ENCODE measurements at places on chromosomes 16 and 17.
A peak's percentile ranks its signal among the peaks of the same experiment; 100 is the strongest.

GRCh38 chr17:49157784-49158183, 25.2 kb downstream of the B4GALNT2 start:
- no peak for DNase-seq

DNA sequence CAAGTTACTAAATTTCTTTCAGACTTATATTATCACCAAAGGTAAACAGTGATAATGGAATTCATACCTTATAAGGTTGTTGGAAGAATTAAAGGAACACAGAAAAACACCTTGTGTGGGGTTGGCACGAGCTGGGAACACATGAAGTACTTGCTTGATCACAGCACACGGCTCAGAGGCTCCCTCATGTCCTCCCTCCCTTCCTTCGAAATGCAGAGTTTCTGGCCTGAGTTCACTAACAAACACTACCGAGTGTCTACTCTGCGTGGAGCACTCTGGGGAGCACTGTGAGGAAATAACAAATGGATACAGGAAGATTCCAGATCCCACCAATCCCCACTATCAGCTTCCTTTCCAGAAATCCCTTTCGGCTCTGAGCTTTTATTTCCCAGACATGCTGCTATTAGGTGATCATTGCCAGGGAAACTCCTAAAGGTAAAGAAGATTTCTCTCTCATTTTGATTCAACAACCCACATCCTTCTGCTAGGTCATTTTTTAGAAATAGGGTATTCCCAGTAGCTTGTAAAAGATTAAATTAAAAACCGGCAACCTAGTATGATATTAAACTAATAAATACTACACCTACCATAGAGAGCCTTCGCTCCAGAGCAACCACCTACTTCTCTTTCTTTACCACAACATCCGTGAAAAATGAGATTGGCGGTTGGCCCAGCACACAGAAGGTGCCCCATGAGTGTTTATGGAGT, 6.1 kb upstream of the HNF1B start:
- DNase-seq: no peak

DNA sequence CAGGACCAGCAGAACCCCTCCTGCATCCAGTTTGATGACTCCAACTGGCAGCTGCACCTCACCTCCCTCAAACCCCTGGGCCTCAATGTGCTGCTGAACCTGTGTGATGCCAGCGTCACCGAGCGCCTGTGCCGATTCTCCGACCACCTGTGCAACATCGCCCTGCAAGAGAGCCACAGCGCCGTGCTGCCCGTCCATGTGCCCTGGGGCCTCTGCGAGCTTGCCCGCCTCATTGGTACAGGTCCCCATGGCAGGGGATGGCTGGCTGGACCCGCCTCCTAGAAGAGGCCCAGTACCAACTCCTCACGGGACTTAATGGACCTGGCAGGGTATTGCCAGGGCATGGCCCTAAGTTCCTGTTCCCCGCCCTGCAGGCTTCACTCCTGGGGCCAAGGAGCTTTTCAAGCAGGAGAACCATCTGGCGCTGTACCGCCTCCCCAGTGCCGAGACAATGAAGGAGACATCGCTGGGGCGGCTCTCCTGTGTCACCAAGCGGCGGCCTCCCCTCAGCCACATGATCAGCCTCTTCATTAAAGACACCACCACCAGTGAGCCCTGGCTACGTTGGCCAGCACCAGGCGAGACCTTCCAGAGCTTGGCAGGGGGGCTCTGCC, 22.7 kb downstream of the CASKIN2 start:
- DNase-seq: no peak

DNA sequence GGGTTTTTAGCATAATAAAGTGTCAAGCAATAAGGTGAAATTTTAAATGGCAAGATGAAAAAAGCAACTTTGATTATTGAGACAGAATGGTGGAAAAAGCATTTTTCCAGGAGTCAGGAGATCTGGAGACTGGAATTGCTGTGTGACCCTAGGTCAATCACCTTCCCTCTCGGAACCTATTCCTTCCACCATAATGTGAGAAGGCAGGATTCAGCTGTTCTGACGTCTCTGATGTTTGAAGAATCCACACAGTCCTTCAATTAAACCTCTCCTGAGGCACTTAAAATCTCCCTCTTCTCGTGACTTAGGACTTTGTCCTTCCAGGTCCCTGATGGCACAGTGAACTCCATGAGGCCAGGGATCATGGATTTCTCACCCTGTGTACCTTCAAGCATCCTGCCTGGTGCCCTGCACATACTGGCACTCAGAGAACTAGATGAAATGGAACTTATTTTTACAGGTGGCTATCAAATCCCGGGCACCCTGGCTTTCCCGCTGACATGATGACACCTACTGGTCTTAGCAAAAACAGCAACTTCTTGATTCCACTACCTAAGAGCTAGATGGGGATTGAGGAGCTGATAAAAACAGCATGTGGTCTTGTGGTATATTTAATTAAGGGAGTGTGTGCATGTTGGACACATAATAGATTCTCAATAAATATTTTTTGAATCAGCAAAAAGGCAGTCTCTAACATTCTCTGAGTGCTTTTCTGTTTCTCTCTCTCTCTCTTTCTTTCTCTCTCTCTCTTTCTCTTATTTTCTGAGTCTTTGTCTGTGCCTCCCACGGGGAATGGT, 2.3 kb upstream of the CCDC182 start:
- peak; percentile 73 for DNase-seq

DNA sequence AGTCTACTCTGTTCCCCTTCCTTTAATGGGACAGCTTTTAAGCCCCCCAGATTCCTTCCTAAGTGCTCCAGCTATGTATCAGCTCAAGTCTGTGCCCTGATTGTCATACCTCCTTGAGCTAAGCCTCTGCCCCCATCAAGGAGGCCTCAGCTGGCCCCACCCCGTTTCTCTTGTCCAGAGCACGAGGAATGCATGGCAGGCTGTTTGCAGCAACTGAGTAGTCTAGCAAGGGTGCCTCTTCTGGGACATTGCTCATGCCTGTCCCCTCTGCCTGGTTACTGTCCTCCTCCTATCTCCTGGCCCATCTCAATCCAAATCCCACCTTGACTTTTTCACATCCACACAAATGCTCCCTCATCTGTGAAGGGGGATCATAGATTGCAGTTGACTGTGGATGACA, 27.8 kb upstream of the TMEM220 start:
- no peak for DNase-seq

DNA sequence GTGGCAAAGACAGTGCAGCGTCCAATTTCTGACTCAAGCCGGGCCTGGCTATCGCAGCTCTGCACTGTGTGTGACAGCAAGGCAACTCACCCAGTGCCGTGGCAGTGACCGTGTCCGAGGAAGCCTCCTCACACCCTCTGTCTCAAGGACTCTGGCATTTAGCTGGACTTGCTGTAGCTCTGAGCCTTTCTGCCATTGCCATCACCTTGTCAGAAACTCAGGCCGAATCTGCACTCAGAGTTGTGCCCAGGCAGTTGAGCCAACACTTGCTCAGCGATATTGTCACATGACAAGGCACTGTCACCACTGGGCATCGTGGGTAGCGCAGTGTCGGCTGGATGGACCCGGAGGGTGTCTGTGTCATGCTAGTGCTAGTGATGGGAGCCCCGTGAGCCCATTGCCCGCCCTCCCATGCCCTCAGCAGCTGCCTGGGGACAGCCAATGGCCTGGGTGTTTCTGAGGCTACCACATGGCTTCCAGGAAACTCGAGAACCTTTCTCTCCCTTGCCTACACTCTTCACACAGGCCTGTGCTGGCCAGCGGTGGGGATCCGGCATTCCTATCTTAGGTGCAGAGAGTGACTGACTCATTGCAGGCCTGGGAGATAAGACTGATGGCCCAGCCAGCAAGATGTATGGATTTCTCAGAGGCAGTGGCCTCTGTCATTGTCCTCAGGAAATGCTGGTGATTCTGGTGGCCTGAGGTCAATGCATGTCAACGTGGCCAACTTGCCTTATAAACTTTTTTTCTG, 22.1 kb upstream of the STH start:
- DNase-seq: no peak

- no peak for DNase-seq
Measured at GRCh38 chr17:7882068-7882467, 6.5 kb upstream of the CHD3 start.

DNA sequence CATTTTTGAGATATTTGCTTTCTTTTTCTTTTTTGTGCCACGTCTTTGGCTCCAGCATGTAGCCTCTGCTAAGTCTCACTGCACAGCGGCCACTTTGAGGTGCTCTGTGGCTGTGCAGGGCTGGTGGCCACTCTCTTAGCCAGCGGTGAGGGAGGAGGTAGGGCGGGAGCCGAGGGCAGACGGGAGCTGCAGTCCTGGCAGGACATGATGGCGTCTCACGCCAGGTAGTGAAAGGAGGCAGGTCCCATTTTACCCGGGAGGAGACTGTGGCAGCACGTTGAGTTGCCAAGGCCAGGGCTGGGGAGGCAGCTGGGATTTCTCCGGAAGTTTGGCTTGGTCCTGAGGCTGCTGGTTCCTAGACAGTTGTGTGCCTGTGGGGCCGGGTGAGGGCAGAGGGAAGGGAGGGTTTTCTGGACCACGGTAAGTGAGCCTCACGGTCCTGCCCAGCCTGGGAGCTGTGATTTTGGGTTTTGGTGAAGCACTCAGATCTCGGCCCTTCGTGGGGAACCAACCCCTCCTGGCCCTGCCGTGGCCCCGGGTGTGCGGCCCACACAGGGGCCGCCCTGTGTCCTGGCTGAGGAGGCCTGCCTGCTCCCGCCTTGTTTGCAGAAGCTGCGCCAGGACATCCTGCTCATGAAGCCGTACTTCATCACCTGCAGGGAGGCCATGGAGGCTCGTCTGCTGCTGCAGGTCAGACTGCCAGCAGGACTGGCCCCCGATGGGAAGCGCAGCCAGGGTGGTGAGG, 14.4 kb downstream of the DEF8 start:
- DNase-seq: no peak

- no peak for DNase-seq
Measured at GRCh38 chr16:85699628-85700027, 10.9 kb upstream of the GINS2 start.

- DNase-seq: no peak
Measured at GRCh38 chr16:88460496-88461330, 7.6 kb downstream of the ZFPM1 start.

GRCh38 chr17:79955691-79956440, 79.8 kb downstream of the TBC1D16 start:
- DNase-seq: no peak

- DNase-seq: no peak
Measured at GRCh38 chr16:85283305-85284050, 171.2 kb upstream of the CIBAR2 start.

DNA sequence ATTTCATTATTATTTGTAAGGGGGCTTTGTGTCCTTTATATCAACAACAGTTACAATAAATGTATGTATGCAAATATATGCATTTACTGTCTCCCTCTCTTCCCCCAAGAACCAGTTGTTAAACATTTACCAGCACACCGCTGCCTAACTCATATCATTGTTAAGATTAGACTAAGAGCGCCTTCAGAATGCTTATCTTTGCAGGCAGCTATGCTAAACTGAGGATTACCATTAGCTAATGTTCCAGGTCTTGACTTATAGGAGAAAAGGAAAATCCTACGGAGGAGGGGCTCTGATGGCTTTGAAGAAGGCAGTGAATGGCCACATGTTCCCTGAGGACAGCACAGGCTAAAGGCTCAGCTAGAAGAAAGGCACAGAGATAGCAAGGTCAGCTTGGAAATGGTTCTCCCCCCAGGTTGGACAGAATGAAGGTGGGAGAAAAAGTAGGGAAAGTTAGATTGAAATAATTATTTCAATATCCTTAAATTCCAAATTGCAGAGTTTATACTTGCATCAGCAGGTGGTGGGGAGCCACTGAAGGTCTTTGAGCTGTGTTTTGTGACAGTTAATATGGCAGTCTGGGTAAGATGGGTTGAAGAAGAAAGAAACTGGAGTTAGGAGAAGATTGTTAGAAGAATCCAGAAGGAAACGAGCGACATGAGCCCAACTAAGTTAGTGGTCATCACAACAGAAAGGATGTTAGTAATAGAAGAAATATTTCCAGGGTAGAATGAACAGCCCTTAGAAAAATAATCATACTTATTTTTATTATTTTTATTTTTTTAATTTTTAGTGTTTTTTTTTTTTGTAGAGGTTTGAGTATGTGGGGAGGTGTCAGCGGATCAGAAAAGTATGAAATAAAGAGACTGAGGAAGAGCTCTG, 87.0 kb upstream of the MAF start:
- DNase-seq: no peak

GRCh38 chr16:69367980-69368379, 16.4 kb upstream of the TMED6 start:
- no peak for DNase-seq

DNA sequence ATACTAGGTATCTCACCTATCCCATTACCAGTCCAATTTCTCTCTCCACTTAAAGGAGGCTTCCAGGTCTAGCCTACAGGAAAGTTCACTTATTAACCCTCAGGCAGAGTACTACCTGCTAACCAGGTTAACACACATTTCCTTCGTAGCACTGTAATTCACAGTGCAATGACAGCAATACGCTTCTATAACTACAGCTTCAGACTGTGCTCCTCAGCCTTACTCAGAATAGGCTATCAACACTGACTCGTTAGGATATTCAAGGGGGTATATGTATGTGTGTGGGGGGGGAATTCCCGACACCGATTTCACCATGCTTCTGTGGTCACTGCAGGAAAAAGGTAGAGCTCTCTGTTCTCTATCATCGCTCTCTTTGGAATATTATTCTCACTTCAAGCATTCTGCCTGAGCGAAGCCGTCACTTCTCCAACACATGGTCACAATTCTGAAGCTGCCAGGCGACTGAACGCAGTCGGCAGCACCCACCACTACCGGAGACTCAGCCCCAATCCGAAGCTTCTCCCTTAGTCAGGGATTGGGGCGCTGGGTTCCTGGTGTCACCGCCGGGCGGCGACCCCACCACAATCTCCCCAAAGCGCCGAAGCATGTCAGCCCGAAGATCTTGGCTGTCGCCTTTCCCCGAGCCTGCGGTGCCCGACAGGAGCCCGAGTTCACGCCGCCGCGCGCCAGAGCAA, 618 bp downstream of the GGA3 start:
- no peak for DNase-seq

GRCh38 chr16:2834968-2835367, 4.9 kb downstream of the ZG16B start:
- DNase-seq: no peak

DNA sequence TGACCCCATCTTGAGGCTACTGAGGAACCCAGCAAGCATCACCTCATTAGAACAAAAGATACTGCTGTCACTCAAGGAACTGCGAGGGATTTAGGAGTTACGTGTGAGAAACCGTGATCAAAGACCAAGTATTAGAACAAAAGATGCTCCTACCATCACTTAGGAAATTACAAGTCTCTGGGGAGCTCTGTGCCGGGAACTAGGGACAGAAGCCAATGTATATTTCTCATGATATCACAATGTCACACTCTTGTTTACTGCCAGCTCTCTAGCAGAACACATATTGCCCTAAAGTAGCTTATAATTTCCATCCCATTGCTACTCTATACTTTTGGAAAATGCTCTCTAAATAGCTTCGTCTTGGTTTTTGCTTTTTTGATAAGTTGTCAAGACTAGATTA, 214.5 kb downstream of the HS3ST3A1 start:
- DNase-seq: no peak

- DNase-seq: no peak
Measured at GRCh38 chr17:18270046-18270931, 9.8 kb downstream of the MIEF2 start.

Data from AML-193 (cell line).